ENCODE measurements at places on chromosomes 2 and 18.

DNA sequence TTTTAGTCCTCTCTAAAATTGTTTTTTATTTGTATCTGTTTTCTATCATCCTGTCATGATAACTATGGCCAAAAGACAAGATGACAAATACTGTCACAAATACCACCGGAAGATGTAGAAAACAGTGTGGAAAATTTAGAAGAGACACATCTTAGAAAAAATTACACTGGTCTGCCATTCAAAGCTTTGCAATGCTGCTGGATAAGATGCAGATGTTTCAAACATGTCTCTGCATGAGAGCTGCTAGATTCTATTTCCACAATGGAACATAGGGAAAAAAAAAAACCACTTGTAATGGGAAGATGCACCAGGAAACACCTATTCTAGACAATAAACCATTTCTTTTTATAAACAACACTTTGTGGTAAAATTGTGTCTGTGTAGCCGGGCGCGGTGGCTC lies 5.8 kb upstream of the TAF1B start:
- no peak for DNase-seq

DNA sequence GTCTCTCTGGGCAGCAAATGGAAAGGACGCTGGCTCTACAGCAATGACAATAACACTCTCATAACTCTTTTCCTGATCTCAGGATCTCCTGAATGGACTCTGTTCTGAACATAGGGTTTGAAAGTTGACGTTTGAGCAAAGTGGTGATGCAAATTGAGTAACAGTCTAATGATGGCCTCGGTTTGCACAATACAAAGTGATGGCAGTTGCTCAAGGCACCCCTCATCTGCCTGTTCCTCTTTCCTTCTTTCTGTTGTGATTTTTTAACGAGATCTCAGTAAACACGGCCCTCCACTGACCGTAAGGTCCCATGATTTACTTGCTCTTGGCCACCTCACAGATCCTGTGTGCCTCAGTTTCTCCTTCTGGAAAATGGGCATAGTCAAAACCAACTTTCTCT lies 303.6 kb downstream of the SLC8A1 start:
- DNase-seq = no peak

GRCh38 chr2:186498834-186499233 lies 12.8 kb downstream of the ZC3H15 start:
- no peak for DNase-seq

GRCh38 chr2:33597026-33597425 lies 2.1 kb downstream of the FAM98A start:
- DNase-seq = no peak

DNA sequence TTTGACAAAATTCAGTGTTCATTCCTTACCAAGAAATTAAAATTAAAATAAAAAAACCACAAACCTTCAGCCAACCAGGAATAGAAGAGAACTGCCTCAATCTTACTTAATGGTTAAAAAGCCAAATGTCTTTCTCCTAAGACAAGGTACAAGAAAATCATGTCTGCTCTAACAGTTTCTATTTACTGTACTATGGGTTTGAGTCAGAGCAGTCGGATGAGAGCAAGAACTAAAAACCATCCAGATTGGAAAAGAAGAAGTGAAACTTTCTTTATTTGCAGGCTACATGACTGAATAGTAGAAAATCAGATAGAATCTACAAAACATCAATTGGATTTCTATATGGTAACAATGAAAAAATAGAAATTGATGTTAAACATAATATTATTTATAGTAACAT lies 555.5 kb upstream of the TNP1 start:
- no peak for DNase-seq

GRCh38 chr2:118176601-118177000 lies 88.3 kb downstream of the INSIG2 start:
- no peak for DNase-seq

DNA sequence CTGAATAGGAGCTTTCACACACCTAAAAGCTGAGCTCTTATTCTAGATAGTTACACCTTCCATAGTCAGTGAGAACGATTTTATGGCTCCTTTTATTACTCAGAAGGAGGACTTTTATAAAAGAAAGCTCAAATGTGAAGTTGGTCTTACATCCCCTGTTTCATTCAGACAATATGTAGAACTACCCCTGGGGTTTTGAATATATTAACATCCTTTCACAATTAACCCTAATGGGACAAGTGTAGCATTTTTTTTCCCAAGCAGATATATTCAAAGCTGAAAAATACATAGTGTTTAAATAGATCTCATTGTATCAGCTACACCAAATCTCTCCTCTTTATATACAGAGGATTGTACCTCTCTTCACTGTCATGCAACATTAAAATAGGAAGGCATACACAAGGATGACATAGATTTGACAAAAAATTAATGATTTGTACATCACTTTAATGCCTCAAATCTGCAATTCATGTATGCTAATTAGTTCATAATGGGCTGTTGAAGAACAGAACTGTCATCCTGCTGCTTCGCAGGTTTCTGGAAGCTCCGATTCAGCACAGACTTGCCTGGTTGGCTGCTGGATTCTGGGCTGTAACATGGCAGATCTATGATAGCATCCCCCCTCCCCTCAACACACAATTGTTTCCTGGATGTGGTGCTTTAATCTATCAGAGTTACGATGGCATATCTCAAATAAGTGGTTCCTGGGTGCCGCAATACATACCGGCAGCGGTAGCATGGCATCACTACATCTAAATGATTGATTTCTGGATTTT lies 129.7 kb upstream of the PARD3B start:
- DNase-seq = no peak

DNA sequence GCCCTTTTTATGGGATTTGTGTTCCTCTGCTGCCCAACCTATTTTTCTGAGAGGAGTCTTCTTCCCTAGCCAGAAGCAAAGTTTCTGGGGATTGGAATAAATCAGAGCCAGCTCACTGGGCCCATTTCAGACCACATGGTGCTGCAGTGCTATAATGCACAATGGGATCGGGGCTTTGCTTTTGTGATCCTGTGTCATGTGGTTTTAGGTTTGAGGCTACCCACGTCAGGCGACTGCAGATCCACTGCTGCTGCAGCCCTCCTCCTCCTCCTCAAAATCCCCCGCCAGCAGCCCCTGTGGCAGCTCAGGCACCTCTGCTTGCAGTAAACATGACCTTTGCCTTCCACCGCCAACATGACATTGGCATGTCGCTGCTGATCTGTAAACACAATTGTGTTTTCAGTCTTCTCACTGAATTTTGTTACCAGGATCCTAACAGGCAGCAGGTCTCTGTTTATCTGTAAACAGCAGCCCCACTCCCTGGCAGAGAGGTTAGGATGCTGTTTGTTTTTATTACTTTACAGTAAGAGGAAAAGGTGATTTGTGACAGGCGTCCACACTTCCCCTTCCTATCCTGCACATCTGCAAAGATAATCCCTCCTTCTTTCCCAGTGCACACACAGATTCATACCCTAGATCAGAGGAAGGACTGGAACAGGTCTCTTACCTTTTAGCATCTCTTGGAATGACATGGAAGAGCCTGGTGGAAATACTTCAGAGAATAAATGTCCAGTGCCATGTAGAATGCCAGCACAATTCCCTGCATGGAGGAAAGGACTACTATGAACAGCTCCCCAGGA lies 130.8 kb downstream of the FOXI3 start:
- no peak for DNase-seq

DNA sequence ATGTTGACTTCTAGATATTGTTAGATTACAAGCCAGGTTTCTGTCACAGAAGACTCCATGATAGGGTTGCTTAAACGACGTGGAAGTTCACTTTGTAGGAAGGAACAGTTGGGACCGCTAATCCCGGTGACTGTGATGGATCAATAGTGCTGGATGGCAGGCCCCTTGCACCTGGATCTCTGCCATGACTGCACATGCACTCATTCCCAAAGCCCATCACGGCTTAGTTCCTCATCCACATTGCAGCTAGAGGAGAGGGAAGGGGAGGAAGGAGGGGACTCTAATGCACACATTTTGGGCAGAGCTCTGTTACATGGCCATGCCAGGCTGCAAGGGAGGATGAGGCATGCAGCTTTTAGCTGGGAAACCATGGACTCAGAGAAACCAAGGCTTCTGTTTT lies 773.7 kb upstream of the RAB6C start:
- DNase-seq = no peak

GRCh38 chr18:58882044-58882443 lies 17.4 kb downstream of the ZNF532 start:
- DNase-seq = no peak

GRCh38 chr2:176813621-176814049 lies 399.0 kb upstream of the HNRNPA3 start:
- DNase-seq = peak; percentile 45

- DNase-seq = no peak
Measured at GRCh38 chr2:180539541-180539940, 440.9 kb upstream of the UBE2E3 start.

DNA sequence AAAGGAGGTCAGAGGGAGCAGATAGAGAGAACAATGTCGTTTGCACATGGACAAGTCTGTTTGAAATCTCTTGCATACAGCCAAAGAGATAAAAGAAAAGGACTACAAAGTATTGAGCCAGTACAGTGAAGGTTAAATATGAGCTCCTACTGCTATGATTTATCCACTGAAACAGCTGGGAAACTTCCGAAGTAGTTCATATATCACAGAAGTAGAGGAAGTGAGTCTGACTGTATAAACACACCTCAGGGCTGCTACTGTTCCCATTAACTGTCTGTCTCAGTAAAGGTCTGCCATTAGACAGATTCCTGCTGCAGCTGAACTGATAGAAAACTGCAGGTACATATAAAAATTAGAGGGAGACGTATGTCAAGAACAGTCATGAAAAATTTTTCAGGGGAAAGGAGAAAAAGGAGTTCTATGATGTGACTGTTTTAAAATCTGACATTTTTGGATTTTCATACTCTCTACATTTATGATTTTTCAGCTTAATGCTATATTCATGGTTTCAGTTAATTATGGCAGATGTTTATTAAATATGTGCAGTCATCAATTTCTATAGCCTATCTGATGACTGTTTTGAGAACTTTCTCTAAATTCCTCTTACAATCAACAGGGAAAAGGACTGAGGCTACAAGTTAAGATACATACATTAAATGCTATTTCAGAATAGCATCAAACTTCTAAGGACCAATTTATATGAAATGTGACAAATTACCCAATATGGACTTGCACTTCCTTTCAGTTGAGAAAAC lies 364.7 kb downstream of the ERBB4 start:
- no peak for DNase-seq

DNA sequence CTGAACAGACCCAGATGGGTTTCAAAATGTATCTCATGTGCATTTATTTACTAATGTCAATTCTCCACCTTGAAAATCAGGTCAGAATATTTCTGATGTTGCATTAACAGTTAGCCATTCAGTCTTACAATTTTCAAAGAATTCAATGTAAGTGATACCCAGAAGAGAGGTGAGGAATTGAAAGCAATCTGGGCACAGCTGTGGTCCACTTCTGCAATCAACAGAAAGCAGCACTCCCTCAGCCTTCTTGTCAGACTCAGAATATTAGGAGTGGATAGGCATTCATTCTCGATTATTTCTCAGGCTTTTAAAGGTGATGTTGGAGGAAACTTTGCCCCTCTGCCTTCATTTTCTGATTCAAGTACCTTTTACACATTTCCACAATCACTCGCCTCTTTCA lies 15.7 kb downstream of the CCL20 start:
- no peak for DNase-seq

DNA sequence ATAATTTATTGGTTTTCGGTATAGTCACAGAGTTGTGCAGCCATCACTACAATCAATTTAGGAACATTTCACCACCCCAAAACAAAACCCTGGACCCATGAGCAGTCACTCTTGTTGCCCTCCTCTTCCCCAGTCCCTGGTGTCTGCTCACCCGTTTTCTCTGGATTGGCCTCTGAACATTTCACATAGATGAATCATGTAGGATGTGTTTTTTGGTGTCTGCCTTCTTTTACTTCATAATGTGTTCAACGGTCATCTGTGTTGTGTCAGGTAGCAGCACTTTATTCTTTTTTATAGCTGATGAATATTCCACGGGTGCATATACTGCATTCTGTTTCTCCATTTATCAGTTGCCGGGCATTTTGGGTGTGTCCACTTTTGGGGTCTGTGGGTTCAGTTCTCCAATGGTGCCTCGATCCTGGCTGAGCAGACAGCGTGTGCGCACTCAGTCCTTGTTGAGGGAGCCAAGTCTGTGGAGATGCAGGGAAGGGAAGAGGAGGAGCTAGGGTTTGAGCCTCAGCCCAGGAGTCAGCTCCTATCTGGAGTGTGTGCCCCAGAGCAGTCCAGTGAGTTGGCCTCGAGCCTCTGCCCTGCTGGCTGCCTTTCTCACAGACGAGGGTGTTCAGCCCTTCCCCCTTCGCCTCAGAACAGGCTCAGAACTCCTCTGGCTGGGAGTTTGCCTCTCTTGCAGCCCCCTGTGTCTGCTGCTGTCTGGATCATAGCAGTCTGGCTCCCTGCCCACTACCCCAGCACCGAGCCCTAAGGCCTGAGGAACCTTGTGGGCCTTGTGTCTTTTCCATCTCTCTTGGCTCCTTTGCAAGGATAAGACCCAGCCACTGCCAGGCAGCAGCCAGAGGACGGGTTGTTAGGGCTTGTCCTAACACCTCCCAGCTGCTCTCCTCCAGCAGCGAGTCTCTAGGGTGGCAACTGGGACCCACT lies 18.0 kb downstream of the C2orf74 start:
- DNase-seq = peak; percentile 77

GRCh38 chr18:45197526-45197970 lies 417.7 kb upstream of the SLC14A2 start:
- no peak for DNase-seq

GRCh38 chr2:141899740-141900139 lies 231.1 kb downstream of the LRP1B start:
- DNase-seq = no peak

DNA sequence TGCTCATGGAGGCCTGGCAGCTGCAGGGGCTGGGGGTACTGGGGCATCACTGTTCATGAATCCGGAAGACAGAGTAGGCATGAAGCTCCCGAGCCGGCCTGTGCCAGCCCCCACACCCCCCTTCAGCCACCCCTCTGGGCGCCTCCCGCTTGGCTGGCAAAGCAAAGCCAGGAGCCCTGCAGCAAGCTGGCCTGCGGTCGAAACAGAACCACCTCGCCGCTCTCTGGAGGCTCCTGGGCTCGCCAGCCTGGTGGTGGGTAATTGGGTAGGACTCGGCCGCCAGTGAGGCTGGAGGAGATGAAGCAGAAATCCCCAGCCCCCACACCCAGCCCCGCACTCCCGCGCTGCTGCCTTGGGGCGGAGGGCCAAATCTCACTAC lies 70.9 kb upstream of the GPC1 start:
- DNase-seq = peak; percentile 68

- DNase-seq = no peak
Measured at GRCh38 chr2:182941121-182941722, 74.8 kb upstream of the FRZB start.

DNA sequence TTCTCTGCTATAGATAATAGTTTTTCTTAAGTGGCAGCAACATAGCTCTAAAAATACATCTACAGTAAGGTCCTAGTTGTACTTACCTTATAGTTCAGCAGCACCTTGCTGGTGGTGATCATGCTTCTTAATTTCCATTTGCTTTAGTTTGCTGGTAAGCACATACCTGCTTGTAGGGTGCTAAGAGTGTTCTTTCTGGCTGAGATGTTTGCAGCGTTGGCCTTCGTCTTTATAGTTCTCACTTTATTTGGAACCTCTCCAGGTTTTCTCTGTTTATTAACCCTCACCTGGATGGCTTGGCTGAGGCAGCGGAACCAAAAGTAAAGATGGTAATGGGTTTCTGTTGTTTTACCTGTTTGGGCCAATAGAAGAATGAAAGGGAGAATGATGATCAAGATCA lies 123.6 kb upstream of the EFEMP1 start:
- DNase-seq = no peak

GRCh38 chr2:218209078-218209477 lies 7.9 kb upstream of the ARPC2 start:
- DNase-seq = no peak

- no peak for DNase-seq
Measured at GRCh38 chr2:43034242-43034619, 192.2 kb downstream of the ZFP36L2 start.
